ENCODE measurements at places on chromosomes 11 and 22.

GRCh38 chr11:92545906-92546471 lies 321.4 kb downstream of the FAT3 start:
- DNase-seq, result no peak

- DNase-seq, result no peak
Observed at GRCh38 chr11:1988667-1989317, 8.8 kb downstream of the H19 start.

DNA sequence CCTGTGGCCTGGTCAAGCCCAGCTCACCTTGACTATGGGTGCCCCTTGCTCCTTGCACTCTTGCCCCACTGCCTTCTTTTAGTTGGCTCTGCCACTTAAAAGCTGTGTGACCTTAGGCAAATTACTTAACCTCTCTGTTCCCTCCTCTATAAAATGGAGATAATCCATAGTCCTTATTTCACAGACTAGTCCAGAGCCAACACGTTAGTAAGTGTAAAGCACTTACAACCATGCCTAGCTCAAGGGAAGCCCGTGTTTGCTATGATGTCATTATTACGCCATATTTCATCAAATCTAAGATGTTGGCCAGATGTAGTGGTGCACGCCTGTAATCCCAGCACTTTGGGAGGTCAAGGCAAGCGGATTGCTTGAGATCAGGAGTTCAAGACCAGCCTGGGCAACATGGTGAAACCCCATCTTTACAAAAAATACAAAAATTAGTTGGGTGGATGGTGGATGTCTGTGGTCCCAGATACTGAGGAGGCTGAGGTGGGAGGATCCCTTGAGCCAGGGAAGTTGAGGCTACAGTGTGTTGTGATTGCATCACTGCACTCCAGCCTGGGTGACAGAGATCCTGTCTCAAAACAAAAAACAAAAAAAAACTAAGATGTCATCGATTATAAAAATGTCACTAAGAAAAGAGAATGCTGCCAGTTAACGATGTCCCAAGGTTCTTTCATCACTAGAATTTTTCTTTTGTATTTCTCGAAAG lies 2.3 kb upstream of the CCDC88B start:
- no peak for DNase-seq

DNA sequence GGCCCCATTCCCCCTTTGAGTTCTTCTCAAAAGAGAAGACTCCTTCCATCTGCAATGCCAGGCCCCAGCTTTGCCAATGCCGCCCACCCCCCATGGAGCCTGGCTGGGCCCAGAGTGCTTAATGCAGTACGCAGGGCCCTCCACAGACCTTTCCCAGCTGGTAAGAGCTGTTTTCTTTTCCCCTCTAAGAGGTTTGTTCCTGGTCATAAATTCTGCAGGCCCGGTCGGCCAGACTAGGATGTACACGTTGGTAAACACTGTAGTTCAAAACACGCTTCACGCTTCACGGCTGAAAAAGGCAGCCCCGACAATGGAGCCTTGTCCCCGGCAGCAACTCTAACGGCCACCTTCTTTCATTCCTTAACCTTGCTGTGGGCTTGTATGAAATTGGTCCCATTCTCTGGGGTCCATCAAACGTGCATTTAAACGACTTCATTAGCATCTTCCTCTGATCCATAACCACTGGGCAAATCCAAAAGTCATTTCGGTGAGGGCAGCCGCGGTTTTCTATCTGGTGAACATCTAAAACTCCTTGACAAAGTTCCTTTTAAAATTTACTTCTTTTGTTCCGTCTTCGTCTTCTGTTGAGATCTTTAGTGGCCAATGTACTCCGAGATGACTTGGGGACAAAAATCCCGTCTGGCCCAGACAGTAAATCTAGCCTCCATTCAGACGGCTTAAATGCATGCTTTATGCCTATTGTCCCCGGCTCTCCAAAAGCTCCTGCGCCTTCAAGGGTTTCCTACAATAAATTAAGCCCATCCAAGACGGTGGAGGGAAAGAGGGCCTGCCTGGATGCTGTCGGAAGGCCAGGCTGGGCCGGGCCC lies 60.0 kb upstream of the MYEOV start:
- DNase-seq, result no peak

DNA sequence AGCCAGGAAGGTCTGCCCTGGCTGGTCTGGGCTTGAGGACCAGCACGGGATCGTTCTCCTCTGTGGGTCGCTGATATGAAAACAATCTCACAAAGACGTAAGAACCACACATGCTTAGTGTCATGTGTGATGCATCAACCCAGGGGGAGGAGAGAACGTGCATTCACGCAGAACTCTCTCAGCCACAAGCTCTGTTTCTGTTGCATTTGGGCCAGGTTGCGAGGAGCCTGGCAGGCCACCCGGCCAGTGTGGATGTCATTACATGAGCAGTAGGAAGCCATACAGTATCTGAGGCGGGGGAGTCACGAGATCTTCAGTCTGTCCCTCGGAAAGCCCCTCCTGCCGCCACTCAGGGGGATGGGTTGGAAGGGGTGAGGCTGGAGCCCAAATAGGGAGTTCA lies 53.1 kb upstream of the KCNQ1OT1 start:
- no peak for DNase-seq

DNA sequence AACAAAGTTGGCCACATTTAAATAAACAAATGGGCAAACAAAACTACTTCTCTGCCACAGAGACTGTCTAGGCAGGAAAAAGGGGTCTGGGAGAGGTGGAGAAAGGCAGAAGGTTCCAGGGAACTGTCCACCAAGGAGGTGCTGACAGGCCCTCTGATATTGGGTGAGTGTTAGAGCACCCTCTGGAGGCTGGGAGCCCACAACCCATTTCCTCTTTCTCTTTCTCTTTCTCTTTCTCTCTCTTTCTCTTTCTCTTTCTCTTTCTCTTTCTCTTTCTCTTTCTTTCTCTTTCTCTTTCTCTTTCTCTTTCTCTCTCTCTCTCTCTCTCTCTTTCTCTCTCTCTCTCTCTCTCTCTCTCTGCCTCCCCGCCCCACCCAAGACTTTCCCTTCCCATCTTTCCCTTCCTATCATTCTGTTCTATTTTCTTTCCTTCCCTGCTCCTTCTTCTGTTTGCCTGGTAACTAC lies 912.8 kb downstream of the DLG2 start:
- DNase-seq, result peak; percentile 24

GRCh38 chr22:28064920-28065319 lies 145.9 kb upstream of the PITPNB start:
- no peak for DNase-seq

GRCh38 chr11:74459584-74459983 lies 7.8 kb downstream of the KCNE3 start:
- no peak for DNase-seq

DNA sequence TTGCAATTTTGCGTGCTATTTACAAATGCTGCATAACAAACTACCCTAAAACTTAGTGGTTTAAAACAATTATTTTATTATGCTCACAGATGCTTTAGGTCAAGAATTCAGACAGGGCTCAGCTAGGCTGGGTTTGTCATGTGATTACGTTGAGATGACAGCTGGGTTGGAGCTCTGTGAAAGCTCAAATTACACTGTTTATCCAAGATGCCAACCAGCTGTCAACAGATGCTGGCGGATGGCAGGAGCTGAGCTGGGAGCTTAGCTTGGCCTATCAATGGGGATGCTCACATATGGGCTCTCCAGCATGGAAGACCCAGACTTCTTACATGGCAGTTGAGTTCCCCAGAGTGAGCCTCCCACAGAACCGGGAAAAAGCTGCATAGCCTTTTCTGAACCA lies 62.7 kb downstream of the STK33 start:
- no peak for DNase-seq

DNA sequence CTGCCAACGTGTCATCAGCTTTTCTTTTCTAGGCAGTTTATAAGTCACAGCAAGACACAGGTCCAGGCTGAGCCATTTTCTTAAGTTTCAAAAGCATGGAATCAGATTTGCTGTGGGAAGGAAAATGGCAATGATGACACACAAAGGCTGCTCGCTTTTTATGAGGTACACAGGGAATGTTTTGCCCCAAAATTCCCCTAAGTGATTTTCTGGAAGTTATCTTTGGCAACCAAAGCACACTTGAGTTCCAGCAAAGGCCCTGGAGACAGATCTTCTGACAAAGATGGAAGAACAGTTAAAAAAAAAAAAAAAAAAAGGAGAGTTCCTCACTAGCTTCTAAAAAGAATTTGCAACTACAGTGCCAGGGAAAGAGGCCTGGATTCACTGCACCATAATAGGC lies 260.8 kb downstream of the LARGE1 start:
- no peak for DNase-seq

GRCh38 chr11:106070606-106071005 lies 6.5 kb downstream of the KBTBD3 start:
- no peak for DNase-seq

DNA sequence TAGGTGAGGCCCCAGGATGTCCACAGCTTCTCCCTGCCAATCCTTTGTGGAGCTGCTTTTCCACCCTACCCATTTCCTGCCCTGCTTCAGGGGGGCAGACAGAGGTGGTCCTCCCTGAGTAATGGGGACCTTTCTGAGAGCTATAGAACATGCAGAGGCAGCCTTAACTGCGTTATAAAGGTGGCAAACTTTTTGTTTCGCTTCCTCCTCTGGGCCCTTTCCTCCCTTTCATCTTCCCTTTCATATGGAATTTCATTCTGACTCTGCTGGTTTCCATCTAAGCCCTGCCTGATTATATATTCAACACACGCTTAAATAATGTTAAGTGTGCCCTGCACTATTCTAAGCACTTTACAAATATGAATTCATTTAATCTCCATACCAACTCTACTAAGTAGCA lies 169.3 kb upstream of the E2F8 start:
- DNase-seq, result no peak

- DNase-seq, result no peak
Observed at GRCh38 chr11:91305402-91305801, 919.2 kb upstream of the FAT3 start.

DNA sequence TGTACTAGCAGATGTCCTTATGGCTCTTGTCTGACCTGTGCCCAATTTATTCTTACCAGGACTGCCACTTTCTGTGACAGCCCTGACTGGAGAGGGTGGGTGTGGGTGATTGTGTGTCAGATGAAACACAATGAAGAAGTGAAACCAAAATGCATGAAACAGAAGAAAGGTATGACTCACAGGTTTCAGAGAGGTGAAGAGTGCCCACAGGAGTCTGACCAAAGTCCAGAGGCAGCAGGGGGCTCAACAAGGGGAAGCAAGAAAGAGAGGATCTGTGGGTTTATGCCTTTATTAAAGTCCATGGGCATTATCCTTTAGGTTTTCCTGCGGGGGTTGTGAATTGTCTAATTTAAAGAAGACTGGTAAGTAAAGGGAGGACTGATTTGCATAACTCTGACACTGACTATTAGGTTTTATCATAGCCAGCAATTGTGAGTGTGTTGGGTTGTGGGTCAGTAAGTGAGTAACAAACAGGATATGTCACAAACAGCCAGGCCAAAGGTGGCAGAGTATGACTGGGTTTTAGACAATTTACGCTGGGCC lies 3.9 kb upstream of the OR4C6 start:
- DNase-seq, result no peak

DNA sequence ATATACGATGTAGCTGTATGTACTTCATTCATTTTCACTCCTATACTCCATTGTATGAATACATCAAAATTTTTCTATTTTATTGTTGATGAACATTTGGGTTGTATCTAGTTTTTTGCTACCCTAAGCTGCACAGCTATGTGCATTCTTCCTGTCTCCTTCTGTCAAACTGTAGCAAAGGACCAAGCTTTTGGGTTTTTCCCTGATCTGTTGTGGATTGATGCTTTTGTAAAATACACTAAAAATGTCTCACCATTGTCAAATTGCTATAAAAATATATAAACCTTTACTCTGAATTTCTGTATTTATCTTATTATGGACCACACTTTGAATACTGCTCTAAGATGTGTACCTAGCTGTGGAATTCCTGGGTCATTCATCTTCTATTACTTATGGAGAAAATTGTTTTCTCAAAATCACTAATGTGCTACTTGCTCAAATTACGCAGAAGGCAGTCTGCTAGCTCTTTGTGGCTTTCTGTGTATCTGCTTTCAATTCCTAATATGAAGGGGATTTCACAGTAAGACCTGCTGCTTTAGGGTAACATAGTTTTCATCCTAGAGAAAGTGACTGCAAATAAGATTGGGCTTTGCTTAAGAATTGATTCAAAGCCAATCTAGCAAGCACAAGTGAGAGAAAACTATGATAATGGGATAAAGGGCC lies 123.4 kb downstream of the CYP2R1 start:
- peak; percentile 49 for DNase-seq

DNA sequence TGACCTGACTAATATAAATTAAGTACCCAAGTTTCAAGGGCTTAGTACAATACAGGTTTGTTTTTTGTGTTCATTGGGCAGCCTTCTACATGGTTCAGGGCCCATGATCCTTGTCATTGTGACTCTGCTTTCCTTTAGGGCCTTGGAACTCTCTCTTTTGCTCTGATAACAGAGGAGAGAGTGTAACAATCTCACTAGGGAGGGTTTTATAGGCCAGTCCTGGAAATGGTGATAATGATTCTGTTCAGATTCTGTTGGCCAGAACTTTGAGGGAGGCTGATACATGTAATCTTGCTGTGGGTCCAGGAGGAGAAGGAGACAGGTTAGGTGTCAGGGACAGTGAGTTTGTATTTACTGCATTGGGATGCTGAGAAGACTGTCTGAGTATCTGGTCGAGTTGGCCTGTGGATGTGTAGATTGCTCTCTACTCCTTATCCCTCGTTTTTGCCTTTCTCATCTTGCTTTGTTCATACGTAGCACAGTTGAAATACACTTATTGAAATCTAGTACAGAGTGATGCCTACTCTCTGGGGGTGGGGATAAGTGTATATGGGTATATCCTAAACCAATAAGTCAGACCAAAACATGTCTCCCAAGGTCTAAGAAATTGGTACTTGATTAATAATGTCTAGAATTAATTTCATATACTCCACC lies 37.5 kb upstream of the HEPHL1 start:
- DNase-seq, result no peak

- no peak for DNase-seq
Observed at GRCh38 chr11:28491431-28491830, 383.2 kb downstream of the METTL15 start.

- no peak for DNase-seq
Observed at GRCh38 chr22:20025401-20026203, 4.7 kb downstream of the TANGO2 start.

All from stimulated activated naive CD4-positive, alpha-beta T cell (primary cell).